HAP-1 (cell line): ENCODE measurements at places on chromosomes 4 and X.

DNA sequence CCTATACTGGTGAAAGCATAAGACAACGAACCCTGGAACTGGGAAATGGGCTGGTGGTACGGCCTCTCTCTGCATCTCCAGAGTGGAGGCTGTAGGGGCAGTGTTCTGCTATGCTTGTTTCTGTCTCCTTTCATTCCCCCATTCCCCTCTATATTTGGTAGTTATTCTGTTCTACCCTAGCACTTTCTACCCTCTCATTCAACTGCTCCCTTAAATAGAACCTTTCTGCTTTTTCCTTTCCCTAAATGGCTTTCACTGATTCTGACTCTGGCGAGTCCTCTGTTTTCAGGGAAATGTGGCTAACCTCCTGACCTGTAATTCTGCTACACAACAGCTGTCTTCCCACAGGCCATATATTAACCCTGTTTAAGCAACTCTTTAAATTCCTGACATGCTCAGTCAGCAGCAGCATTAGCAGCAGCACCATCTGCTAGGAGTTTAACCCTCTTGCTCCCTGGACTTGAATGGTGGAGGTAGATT, 94.2 kb downstream of the CXCL13 start:
- peak; percentile 46 for DNase-seq

GRCh38 chr4:165524532-165525190, 145.9 kb downstream of the CPE start:
- no peak for DNase-seq

DNA sequence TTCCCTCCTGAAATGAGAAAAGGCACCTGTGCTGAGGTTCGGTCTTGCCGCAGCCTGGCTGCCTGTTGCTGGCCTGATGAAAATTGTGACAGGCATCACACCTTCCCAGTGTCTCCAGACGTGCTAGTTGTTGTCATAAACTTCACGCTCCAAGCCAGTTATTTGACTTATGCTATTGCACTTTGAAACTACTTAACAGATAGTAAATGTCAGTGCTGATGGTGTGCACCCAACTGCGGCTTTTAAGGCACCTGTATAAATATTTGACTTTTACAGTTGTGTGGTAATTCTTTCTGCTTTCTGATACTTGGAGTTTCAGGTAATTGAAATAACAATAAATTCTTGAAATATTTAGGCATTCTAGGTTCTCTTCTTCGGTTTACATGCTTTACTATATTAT, 1.8 kb downstream of the WWC2 start:
- DNase-seq: peak; percentile 30

DNA sequence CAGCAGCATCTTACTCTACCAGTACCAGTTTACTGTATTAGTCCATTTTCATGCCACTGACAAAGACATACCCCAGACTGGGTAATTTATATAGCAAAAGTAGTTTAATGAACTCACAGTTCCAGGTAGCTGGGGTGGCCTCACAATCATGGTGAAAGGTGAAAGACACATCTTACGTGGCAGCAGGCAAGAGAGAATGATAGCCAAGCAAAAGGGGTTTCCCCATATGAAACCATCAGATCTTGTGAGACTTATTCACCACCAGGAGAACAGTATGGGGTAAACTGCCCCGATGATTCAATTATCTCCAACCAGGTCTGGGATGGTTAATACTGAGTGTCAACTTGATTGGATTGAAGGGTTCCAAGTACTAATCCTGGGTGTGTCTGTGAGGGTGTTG, 69.3 kb downstream of the YIPF6 start:
- DNase-seq: no peak

GRCh38 chr4:87875191-87875590, 42.4 kb downstream of the MEPE start:
- DNase-seq: no peak

- no peak for DNase-seq
These were observed 18.0 kb downstream of the DDX3X start for GRCh38 chrX:41351923-41352322.

DNA sequence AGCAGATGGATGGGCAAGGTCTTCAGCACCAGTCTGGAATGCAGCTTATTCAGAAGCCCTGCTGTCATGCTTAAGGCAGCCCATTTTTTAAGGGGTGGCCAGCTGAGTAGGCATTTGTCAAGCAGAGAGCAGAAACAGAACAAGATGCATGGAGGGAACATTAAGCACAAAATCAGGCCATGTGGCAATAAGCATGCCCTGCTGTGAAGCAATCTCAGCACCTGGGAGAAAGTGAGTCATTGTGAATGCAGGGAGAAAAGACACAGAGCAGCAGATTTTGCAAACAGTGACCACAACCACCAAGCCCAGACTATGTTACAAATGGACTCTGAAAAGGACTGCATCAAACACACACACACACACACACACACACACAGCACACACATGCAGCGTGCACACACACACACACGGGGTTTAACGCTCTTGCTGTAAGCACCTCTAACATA, 94.1 kb upstream of the GALNT7 start:
- no peak for DNase-seq

- peak; percentile 86 for DNase-seq
These were observed 26.8 kb downstream of the PRPS1 start for GRCh38 chrX:107654872-107655761.
